ENCODE measurements at places on chromosomes 1 and 21.
A peak's percentile ranks its signal among the peaks of the same experiment; 100 is the strongest.

- peak; percentile 28 for DNase-seq
Measured at GRCh38 chr21:19541602-19542001, 1138.0 kb upstream of the TMPRSS15 start.

DNA sequence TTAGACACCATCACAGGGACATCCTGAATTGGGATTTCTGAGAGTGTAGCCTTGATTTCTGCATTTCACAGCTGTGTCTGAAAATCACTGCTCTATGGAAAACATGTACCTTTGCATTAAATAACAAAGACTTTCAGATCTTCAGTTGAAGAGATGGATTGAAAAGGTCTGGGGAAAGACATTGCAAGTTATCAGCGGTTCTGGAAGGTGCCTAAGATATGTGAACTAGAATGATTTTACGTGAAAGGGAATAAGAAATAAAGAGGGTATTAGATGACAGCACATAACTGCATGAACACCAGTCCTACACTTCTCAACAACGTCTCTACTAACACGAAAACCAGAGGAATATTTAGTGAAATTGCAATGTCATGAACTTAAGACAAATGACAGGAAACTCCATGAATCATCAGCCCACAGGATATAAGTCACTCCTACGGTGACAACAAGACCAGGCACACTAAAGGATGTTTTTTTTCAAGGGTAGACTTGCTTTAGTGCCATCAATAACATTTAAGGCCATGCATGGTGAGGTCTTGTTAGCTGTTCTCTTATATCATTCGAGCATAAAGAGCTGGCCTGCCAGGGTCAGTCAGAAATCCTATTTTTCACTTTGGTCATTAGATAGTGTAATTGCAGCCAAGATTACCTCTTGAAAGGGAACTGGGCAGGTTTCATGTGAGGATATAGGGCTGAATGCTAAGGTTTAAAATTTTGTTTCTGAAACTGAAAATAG is 283.1 kb downstream of the GRIK1 start:
- no peak for DNase-seq

GRCh38 chr1:157577420-157577819 is 20.5 kb downstream of the FCRL4 start:
- DNase-seq, result no peak

GRCh38 chr1:216184126-216184680 is 239.0 kb downstream of the USH2A start:
- DNase-seq, result no peak

DNA sequence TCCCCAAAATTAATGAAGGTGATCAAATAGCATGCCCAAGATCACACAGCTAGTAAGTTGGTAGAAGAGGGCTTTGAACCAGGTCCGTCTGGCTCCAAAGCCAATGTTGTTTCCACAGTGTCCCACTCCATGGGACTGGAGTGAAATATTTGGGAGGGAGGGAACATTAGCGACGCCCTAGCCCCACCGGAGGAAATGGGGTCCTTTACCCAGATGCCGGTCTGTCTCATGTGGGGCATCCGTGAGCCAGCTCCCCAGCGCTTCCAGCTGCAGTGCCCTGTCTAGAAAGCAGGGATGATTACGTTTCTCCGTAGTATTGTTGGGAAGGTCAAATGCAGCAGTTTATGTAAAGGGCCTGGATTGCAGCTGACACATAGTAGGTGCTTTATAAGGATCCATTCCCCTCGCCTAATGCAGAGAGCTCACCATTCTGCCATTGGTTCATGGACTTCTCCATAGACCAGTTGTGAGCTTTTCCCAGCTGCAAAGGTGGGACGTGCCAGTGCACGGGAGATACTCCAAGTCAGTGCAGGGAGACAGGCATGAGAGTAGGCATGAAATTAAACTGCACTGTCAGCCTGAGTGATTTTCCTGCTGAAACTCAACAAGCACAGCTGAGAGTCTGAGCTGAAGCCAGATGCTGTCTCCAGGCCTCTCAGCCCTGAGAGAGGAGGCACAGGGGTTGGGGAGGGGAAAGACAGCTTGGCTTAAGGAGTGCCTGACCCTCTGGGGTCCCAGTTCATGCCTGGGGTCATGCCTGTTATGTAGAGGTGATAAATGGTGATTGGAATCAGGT is 24.7 kb downstream of the QSOX1 start:
- no peak for DNase-seq

DNA sequence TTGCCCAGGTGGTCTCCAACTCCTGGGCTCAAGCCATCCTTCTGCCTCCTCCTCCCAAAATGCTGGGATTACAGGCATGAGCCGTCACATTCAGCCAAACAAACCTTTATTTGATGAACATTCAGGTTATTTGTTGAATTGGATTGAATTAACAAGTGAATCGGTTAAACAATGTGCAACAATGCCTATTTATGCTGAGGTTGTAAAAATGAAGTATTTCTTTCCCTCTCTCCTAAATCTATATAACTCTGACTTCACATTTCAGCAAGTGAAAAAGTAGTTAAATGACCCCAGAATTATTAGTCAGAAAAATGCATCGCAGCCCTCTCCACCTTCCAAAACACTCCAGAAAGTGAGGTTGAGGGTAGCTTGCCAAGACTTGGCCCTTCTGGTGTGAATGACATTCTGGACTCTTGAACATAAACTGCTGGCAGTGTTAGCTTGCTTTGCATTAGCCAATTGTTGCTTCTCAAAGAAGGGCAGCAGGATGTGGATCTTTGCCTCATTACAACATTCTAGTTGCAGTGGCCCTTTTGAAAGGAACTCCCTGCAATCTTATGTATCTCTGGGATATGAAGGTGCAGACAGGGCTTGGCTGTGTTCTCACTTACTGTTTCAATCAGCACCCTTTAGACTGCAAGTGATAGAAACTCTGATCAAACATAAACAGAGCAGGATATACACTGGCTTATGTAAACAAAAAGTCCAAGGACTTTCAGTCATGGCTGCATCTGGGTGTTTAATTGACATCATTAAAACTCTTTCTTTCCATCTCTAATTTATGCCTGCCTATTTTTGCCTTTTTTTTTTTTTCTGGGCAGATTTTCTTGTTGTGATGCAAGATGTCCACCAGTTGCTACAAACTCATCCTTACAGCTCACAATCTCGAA is 22.4 kb downstream of the EDN2 start:
- peak; percentile 17 for DNase-seq

GRCh38 chr1:60255565-60255964 is 182.0 kb upstream of the C1orf87 start:
- DNase-seq, result no peak

DNA sequence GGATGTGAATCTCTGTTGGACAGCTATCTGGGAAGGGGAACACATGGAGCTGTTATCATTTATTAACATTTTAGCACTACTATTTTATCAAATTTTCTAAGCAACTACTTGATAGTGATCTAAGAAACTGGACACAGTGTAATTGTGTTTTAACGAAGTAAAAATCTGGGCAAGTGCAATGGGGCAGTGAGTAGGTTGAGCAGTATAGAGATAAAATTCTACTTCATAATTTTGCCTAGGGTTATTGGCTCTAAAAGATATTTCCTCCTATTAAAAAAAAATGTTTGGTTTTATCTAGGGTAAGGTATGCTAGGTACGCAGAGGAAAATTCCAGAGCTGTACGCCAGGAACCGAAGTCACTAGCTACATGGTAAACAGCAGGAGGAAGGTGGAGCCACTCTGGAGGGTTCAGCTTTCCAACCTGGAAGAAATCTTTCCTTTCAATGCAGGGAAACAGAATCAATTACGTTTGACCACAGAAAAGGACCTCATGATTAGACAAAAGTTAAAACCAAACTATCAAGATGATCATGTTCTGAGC is 43.3 kb downstream of the BCAR3 start:
- DNase-seq, result no peak

DNA sequence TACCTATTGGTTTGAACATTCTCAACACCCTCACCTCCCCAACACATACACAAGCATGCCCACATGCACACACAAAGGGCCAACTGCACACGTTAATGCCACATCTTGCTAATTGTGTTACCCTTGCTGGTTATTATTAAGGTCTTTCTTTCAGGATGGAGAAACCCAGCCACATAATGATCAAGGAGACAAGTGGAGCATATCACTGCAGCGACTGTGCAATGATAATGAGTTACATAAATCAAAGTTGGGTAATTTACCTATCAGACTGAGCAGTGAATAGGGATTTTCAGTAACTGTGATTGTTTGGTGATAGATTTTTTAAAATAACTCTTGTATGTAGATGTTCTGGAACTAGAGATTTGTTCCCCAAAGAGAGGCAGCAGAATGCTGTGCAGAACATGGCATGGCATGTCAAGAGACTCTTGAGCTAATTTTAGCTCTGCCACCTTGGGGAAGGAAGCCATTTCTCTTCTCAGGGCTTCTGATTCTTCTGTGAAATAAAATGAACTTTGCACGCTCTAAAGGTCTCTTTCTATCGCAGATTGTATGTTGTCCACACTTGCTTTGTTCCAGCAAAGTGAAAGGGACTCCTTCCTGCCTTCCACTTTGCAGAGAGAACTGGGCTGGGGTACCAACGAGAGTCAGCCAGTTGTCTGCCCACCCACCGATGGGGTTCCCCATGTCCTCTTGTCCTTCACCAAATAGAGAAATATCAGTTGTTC is 126.0 kb upstream of the CAMK1G start:
- DNase-seq, result no peak

DNA sequence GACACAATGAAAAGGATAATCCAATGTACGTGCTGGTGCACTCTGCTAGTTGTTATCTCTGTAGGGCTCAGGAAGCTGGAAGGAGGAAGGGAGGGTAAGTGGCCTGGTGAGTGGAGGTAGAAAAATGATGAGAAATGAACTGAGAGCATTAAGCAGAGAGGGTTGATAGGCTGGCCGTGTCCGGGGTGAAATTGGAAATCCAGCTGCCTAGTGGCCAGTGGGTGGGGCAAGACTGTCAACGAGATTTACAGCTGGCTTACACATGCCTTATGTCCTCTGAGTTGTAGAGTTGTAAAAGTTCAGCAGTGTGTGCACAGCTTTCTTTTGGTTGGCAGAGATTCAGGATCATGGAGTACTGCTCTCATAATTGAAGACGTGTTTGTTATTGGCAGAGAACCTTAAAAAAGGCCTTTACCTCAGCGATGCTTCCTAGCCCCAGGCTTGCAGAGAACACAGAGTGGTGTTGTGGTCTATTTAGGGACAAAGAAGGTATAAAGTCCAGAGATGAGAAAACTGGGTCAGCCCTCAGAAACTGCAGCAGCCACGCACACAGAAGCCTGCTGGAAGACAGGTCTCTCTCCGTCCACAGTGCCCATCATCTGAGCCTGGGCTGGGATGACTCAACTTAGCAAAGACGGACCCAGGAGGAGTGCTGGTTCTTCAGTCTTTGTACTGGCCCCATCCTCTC is 132.4 kb downstream of the EDEM3 start:
- DNase-seq, result peak; percentile 2

DNA sequence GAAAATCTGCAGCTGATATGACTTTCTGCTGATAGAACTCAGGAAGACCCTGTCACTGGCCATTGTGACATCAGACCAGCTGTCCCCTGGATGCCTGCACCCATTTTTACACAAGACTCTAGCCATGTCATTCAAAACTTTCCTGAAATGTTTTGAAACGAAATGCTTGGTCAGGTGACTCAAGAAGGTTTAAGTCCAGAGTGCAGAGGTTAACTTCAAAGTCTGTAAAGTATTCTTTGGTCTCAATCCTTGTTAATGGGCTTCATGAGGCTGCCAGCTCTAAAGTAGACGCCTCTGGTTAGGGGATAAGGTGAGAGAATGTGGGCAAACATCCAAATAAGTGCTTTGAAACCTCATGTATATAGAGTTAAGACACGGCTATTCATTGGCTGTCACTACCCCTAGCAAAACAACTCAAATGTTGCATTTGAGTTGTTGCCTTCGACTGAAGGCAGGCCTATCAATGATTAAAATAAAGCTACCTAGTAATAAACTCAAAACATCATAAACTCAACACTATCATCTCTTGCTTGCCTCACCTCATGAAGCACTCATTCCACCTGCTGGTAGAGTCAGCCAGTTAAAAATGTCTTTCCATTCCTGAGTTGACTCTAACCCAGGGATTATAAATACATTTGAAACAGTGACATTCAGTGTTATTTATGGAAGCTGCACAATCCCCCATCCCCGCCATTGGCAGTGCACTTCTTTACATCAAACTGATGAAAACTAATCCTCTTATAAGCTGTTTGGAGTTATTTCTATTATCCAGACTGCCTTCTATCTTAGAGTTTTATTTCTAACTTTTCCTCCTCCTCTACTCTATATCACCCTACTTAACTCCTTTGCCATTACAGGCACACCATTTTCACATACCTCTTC is 26.0 kb downstream of the RABIF start:
- no peak for DNase-seq

DNA sequence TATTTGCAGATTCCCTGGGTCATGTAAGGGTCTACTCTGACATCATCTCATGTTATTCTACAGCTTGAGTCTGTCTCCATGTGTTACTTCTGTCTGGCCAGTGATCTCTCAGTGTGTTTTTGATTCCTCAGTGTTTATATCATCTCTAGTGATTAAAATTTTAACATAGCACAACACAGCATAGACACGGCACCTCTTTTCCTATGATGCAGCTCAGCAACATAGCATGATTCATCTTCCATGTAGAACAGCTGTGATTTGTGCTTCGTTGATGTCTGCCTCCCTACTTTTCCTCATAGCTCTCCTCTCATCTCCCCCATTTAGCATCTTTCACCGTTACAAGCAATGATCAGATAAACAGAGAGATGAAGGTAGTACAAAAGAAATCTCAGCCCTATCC is 163.9 kb upstream of the DPT start:
- no peak for DNase-seq

DNA sequence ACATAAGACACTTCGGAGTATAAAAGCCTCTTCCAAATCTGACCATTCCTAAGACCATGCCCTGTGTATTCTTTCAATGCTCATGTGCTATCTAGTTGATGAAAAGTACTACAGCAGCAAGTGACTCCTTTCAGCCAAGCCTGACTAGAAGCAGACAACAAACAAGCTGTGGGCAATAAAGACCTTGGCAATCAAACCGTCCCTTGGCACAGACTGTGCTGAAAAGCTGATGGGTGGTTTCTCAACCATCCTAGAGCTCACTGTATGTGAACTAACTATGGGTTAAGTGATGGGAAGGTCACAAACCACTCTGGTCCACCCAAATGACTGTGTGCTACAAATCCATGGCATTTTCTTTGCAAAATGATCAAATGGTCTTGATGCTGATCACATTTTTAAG is 94.0 kb downstream of the KIAA0319L start:
- no peak for DNase-seq

DNA sequence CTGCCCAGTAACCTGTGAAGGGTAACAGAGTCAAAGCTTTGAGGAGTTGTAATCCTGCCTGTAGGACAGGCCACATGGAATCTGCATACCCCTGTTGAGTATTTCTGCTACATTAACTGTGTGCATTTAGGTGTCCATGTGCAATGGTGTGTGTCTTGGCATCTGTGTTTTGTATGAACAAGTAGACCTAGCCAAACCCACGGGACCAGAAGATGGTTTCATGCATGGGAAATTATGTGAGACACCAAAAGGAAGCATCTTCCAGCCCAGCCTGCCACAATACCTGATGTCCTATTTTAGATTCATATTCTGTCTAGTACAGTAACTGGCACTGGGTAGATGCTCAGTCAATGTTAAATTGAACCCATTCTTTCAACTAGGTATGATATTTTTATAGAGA is 70.8 kb upstream of the KCND3 start:
- DNase-seq, result no peak

GRCh38 chr1:119448127-119448511 is 33.2 kb downstream of the HSD3B2 start:
- no peak for DNase-seq

- DNase-seq, result no peak
Measured at GRCh38 chr21:38489729-38490128, 8.5 kb downstream of the ERG start.
